ENCODE measurements at places on chromosomes 5 and 9.

DNA sequence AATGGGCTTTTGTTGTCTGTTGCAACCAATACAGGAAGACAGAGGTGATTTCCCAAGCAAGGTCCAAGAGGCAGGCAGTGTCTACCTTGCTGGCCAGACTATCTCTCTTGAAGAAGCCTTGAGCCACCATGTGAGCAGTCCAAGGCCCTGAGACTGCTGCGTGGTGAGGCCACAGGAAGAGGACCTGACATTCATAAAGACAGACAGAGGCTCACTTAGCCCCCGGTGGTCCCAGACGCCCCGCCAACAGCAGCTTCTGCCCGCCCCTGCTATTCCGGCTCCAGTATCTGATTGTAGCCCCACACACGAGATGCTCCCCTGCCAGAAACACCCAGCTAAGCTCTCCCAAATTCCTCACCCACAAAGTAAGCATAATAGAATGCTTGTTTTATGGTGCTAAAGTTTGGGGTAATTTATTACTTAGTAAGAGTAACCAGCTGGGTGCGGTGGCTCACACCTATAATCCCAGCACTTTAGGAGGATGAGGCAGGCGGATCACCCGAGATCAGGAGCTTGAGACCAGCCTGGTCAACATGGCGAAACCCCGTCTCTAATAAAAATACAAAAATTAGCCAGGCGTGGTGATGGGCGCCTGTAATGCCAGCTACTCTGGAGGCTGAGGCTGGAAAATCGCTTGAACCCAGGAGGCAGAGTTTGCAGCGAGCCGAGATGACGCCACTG, 22.8 kb upstream of the FUBP3 start:
- DNase-seq, result no peak

DNA sequence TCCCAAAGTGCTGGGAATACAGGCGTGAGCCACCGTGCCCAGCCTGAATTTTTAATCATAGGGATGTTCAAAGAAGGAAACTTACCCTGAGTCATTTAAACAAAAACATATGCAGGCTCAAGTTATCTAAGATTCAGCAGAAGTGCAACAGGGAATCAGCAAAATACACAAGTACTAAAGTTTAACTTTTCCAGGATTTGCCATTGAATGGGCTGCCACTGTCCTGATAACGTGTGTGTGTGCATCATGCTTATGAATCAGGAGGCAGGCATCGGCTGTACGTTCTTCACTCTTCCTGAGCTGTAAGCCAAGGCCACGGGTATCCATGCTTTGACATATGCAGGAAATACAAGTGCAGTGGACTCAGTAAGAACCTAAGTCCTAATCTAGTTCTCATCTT, 48.8 kb upstream of the FST start:
- no peak for DNase-seq

DNA sequence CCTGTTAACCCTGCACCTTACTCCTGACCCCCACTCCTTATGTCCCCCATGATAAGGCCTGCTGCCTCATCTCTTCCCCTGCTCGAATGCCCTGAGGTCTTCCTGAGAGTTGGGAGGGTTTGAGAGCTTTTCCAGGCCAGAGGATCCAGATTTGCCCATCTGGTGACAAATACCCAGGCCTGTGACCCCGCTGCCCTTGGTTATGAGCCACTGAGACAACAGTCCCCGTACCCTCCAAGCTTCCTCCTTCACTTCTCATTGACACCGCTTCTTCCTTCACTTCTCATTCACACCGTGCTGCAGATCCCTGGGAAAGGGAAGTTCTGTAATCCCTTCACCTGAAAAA, 593 bp downstream of the GM2A start:
- DNase-seq, result no peak

GRCh38 chr9:101465326-101465915, 29.8 kb upstream of the ALDOB start:
- DNase-seq, result peak; percentile 76

DNA sequence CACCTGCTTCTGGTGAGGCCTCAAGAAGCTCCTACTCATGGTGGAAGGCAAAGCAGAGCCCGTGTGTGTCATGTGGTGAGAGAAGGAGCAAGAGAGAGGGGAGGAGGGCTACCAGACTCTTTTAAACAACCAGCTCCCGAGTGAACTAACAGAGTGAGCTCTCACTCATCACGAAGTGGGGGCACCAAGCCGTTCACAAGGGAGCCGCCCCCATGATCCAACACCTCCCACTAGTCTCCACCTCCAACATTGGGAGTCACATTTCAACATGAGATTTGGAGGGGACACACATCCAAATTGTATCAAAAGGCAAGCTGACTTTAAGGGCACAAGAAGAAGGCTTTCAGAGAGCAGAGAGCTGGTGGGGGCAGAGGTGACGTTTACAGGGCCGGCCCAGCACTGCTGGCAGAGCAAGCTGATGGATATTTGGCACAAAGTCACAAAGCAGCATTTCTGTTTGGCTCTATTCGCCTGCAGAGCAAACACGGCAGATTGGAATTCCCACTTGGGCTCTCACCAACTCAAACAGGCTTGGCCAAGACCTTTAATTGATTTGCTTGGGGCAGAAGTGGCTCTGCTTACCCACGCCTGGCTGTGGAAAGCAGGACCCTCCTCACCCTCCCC, 20.0 kb downstream of the PITX1 start:
- peak; percentile 86 for DNase-seq

GRCh38 chr5:52728224-52728623, 59.5 kb upstream of the ITGA1 start:
- no peak for DNase-seq

DNA sequence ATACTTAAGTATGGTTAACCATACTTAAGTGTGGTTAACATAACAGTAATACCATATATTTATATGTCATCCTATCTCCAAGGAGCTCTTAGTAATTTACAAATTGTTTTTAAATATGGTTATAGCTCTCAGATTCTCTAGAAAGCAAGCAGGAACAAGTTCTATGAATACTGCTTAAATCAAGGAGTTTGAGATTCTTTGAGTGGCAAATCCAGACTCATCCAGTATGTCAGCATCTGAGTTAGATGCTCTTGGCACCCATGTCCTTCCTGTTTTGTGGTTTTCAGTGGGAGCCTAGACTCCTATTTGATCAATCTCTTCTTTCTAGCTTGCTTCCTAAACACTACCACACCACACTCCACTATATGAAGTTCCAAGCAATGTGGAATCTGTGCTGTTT, 114.7 kb upstream of the GDNF start:
- no peak for DNase-seq
